ENCODE measurements at places on chromosomes 13 and 19. TPM values are rescaled to one million over a fixed set of nuclear protein-coding genes. Genes with fewer than 3 reads are reported as not detected.

The RFXANK gene
- 97.8 TPM for polyA plus RNA-seq

The FCAR gene
- polyA plus RNA-seq, result not detected

The C13orf42 gene
- polyA plus RNA-seq, result not detected

The MYADM gene
- 112 TPM for polyA plus RNA-seq

The DNASE2 gene
- 31.1 TPM for polyA plus RNA-seq

- H3K4me3 ChIP-seq, result no peak overlapping the region
- H3K36me3 ChIP-seq, result no peaks in the 10 kb centered on the region
- H3K27ac ChIP-seq, result peak overlapping the region; percentile 88
- H3K4me1 ChIP-seq, result peaks cover 27% of the 10 kb centered on the region
- peak; percentile 98 for DNase-seq
Measured at GRCh38 chr13:30898678-30899241, 7.3 kb upstream of the MEDAG start.

GRCh38 chr13:23912469-23912868 is 15.2 kb upstream of the C1QTNF9B start:
- H3K36me3 ChIP-seq, result no peaks in the 10 kb centered on the region
- no peaks in the 10 kb centered on the region for H3K4me1 ChIP-seq
- no peak overlapping the region for H3K4me3 ChIP-seq
- no peaks in the 10 kb centered on the region for H3K27me3 ChIP-seq
- DNase-seq, result no peak
- no peak overlapping the region for H3K27ac ChIP-seq

DNA sequence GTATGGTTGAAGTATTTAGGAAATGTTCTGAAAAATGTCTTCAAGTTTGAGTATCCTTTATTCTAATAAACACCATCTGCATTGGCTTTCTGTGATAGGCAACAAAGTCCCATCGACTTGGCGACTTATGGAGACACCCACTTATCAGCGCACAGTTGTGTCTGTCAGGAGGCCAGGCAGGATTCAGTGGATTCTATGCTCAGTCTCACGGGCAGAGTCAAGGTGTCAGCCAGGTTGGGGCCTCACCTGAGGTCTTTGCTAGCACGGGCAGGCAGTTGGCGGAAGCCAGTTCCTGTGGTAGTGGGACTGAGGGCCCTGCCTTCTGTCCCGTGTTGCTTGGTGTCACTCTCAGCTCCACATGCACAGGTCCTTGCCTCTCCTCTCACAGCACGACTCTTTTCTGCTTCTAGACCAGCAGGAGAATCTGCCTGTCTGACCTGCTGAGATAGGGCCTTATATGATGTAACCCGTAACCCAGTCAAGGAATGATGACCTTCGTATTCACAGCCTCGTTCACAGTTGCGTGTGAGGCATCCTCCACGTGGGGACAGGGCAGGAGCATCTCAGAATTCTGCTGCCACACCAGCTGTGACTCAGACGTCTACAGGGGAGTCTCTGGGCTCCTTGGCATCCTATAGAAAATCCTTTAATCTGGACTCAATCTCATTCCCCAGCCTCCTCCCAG is 10.0 kb downstream of the CUL4A start:
- peaks cover 28% of the 10 kb centered on the region for H3K4me1 ChIP-seq
- no peak overlapping the region for H3K4me3 ChIP-seq
- no peaks in the 10 kb centered on the region for H3K27me3 ChIP-seq
- H3K36me3 ChIP-seq, result peaks cover 42% of the 10 kb centered on the region

DNA sequence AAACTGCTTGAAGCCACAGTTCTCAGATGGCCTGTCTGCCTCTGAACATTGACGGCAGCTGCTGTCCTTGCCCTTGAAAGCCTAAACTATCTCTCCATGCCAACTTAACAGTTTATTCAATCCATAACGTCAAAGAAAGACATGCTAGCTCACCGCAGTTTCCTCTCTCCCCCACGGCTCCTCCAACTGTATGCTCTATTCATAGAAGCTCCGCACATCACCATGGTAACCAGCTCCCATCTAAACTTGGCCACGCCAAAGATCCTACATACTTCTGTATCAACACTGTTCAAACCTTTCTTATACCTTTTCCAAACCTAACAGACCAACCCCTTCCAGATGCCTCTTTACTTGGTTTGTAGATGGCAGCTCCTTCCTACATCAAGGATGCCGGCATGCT is 48.6 kb downstream of the ZNF91 start:
- no peak for DNase-seq
- no peak overlapping the region for H3K27ac ChIP-seq
- no peak overlapping the region for H3K4me3 ChIP-seq
- no peaks in the 10 kb centered on the region for H3K27me3 ChIP-seq

GRCh38 chr13:25068810-25069209 is 27.1 kb upstream of the PABPC3 start:
- no peaks in the 10 kb centered on the region for H3K27me3 ChIP-seq
- H3K36me3 ChIP-seq, result no peaks in the 10 kb centered on the region
- no peak overlapping the region for H3K27ac ChIP-seq

DNA sequence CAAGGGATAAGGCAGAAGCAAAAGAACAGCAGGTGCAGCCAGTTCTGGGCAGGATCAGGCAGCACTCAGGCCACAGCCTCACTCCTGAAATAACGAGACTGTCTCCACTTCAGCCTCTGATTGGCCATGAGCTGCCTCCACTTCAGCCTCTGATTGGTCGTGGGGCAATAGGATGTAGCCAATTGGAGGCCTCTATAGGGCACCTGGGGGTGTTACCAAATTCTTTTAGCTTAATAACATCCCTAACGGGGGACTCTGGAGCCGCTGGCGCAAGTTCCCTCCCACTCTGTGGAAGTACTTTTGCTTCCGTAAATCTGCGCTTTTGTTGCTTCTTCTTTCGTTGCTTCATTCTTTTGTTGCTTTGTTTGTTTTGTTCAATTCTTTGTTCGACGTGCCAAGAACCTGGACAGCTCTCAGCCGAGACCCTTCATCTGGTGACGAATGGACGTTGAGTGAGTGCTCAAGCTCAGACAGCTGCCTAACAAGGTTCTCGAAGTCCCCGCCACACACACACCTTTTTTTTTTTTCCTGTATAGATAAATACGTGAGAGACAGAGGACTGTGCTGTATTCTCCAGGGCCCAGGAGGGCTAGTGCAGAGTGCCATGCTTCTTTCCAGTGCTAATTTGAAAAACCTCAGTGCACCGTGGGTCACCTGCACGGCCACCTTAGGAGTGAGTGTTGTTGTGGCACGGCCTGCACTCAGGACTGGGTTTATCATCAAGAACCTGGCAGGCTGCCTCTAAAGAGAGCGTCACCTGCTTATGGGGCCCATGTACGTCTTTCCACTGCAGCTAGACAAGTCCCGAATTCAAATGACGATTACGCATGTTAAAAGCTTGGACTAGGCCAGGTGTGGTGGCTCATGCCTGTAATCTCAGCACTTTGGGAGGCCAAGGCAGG is 32.0 kb upstream of the TUBGCP3 start:
- H3K27me3 ChIP-seq, result peaks cover 51% of the 10 kb centered on the region
- H3K4me1 ChIP-seq, result no peaks in the 10 kb centered on the region
- no peak overlapping the region for H3K4me3 ChIP-seq
- H3K36me3 ChIP-seq, result no peaks in the 10 kb centered on the region
- H3K27ac ChIP-seq, result no peak overlapping the region

DNA sequence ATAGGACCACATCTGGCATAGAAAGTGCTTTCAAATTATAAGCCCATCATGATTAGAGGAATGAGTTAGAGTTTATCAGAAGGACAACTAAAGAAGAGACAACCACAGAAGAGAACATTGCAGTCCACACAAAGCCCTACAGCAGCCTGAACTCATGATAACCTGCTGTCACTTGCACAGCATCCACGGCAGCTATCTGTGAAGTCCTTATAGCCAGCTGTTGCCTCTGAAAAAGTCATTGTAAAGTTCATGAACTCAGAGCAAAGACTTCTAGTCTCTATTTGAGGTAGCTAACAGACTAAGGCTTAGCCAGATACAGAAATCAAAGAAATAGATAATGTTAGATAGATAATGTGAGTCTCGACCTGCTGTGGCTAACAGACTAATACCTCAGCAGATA is 450.0 kb downstream of the KLF5 start:
- no peak overlapping the region for H3K27ac ChIP-seq
- no peaks in the 10 kb centered on the region for H3K27me3 ChIP-seq
- no peak for DNase-seq
- H3K4me1 ChIP-seq, result no peaks in the 10 kb centered on the region

GRCh38 chr13:111368091-111368490 is 47.6 kb downstream of the TEX29 start:
- H3K27me3 ChIP-seq, result peaks cover 6% of the 10 kb centered on the region
- no peak for DNase-seq
- H3K4me3 ChIP-seq, result no peak overlapping the region
- no peak overlapping the region for H3K27ac ChIP-seq
- peaks cover 3% of the 10 kb centered on the region for H3K4me1 ChIP-seq

- peaks cover 29% of the 10 kb centered on the region for H3K27me3 ChIP-seq
- peak; percentile 66 for DNase-seq
- H3K4me1 ChIP-seq, result 0 out of 2 replicates have a peak, but pooled peaks cover 4% of the 10 kb centered on the region
Measured at GRCh38 chr13:113098162-113098732, 7.3 kb upstream of the F7 start.

GRCh38 chr13:28346154-28346553 is 148.8 kb downstream of the FLT1 start:
- H3K27me3 ChIP-seq, result no peaks in the 10 kb centered on the region
- DNase-seq, result peak; percentile 38
- H3K4me1 ChIP-seq, result peaks cover 11% of the 10 kb centered on the region
- no peak overlapping the region for H3K27ac ChIP-seq
- H3K36me3 ChIP-seq, result no peaks in the 10 kb centered on the region
- no peak overlapping the region for H3K4me3 ChIP-seq

GRCh38 chr19:17246681-17247425 is 1.1 kb upstream of the NR2F6 start:
- H3K4me3 ChIP-seq, result no peak overlapping the region
- peak; percentile 23 for DNase-seq
- H3K27me3 ChIP-seq, result no peaks in the 10 kb centered on the region
- H3K4me1 ChIP-seq, result peaks cover 10% of the 10 kb centered on the region

DNA sequence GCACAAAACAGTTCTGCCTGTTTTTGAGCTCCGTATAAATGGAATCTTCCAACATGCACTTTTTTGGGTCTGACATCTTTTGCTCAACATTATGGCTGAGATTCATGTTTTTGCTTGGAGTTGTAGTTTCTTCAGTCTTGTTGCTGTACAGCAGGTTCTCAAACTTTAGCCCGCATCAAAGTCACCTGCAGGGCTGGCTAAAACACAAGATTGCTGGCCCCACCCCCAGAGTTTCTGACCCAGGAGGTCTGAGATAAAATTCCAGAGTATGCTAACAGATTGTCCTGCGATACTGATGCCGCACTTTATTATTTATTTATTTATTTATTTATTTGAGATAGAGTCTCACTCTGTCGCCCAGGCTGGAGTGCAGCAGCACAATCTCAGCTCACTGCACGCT is 79.8 kb upstream of the WASF3 start:
- H3K36me3 ChIP-seq, result no peaks in the 10 kb centered on the region
- no peak overlapping the region for H3K27ac ChIP-seq
- H3K4me3 ChIP-seq, result no peak overlapping the region
- no peaks in the 10 kb centered on the region for H3K27me3 ChIP-seq

- no peak overlapping the region for H3K4me3 ChIP-seq
- H3K27me3 ChIP-seq, result no peaks in the 10 kb centered on the region
- H3K36me3 ChIP-seq, result peaks cover 68% of the 10 kb centered on the region
- H3K27ac ChIP-seq, result no peak overlapping the region
- no peak for DNase-seq
Measured at GRCh38 chr19:49830766-49831165, 12.7 kb downstream of the MED25 start.

- no peak overlapping the region for H3K4me3 ChIP-seq
- peak overlapping the region; percentile 85 for H3K27ac ChIP-seq
- H3K27me3 ChIP-seq, result no peaks in the 10 kb centered on the region
- DNase-seq, result no peak
- peaks cover 55% of the 10 kb centered on the region for H3K36me3 ChIP-seq
Measured at GRCh38 chr13:20988909-20989655, 72.3 kb downstream of the LATS2 start.

DNA sequence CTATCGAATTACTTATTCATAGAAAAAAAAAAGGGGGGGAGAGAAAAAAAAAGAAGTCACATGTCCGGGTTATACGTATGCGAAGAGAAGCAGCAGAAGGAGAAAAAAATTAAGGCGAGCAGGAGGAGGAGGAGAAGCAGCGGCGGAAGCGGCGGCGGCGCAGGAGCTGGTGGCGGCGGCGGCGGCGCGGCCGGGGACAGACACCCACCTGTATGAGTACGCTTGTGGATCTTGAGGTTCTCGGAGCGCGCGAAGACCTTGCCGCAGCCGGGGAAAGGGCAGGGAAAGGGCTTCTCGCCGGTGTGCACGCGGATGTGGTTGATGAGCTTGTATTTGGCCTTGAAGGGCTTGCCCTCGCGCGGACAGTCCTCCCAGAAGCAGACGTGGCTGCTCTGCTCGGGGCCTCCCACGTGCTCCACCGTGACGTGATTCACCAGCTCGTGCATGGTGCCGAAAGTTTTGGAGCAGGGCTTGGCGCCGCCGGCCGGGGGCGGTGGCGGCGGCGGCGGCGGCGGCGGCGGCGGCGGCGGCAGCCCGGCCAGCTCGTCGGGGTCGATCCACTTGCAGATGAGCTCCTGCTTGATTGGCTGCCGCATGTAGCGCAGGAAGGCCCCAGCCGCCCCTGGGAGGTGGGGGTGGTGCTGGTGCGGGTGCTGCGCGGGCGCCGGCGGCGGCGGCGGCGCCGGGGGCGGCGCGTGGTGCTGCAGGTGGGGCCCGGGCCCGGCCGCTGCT is 1.5 kb downstream of the ZIC5 start:
- no peak overlapping the region for H3K27ac ChIP-seq
- H3K4me3 ChIP-seq, result no peak overlapping the region
- DNase-seq, result no peak
- peaks cover 94% of the 10 kb centered on the region for H3K27me3 ChIP-seq
- peaks cover 2% of the 10 kb centered on the region for H3K4me1 ChIP-seq
- H3K36me3 ChIP-seq, result no peaks in the 10 kb centered on the region

- H3K27me3 ChIP-seq, result peaks cover 2% of the 10 kb centered on the region
- DNase-seq, result no peak
- no peak overlapping the region for H3K4me3 ChIP-seq
- H3K4me1 ChIP-seq, result no peaks in the 10 kb centered on the region
Measured at GRCh38 chr13:40480915-40481516, 185.4 kb downstream of the FOXO1 start.

DNA sequence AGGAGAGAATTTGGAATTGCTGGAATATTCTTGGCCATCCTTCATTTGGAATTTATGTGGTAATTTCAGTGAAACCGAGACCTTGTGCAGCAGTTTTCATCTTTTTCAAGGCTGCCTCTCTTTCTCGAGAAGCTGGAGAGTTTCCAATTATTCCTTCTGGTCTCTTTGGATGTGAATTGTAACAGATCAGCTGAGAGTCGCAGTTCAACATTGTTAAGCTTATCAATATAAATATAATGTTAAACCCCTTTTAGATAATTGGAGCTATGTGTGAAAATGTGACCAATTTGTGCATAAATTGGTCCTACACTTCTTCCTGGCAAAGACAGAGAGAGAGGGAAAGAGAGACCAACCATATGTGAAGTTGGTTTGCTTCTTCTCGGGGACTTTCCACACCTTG is 425.6 kb downstream of the TSHZ3 start:
- no peak for DNase-seq
- H3K4me3 ChIP-seq, result no peak overlapping the region
- H3K4me1 ChIP-seq, result no peaks in the 10 kb centered on the region

- no peaks in the 10 kb centered on the region for H3K27me3 ChIP-seq
- no peak overlapping the region for H3K27ac ChIP-seq
- DNase-seq, result peak; percentile 61
- H3K4me1 ChIP-seq, result peaks cover 1% of the 10 kb centered on the region
- no peak overlapping the region for H3K4me3 ChIP-seq
- no peaks in the 10 kb centered on the region for H3K36me3 ChIP-seq
Measured at GRCh38 chr13:43085545-43085944, 62.2 kb downstream of the DNAJC15 start.

Measured in IMR-90 (cell line).